ENCODE measurements at places on chromosomes 1 and 21. TPM values are rescaled to one million over a fixed set of nuclear protein-coding genes. Genes with fewer than 3 reads are reported as not detected.

The TMEM54 gene
- 69.9 TPM for total RNA-seq

The GSTM5 gene
- 16.4 TPM for total RNA-seq

The SPATA6 gene
- 7.4 TPM for total RNA-seq

The PLCH2 gene
- 0.17 TPM for total RNA-seq

The RGS8 gene
- total RNA-seq = not detected

The FAM72D gene
- 0.26 TPM for total RNA-seq

The HAPLN2 gene
- not detected for total RNA-seq

The MCOLN2 gene
- 6.2 TPM for total RNA-seq

The LRRC8B gene
- total RNA-seq = 0.83 TPM

The SLC45A3 gene
- 2.3 TPM for total RNA-seq

The OR2M4 gene
- total RNA-seq = not detected

The ANGPTL3 gene
- not detected for total RNA-seq

The ATG4C gene
- total RNA-seq = 10.3 TPM

The KRTAP10-3 gene
- total RNA-seq = not detected

The CLIC4 gene
- 309 TPM for total RNA-seq

The SPRR4 gene
- not detected for total RNA-seq

The TRIM58 gene
- 0.50 TPM for total RNA-seq

The HTR6 gene
- not detected for total RNA-seq

The CFAP107 gene
- total RNA-seq = under 0.01 TPM

The GJA8 gene
- total RNA-seq = not detected

The CDA gene
- not detected for total RNA-seq

The CCDC190 gene
- not detected for total RNA-seq

The EXO5 gene
- 7.7 TPM for total RNA-seq

The KCNE2 gene
- not detected for total RNA-seq

The SLC19A1 gene
- total RNA-seq = 2.1 TPM

The CD34 gene
- total RNA-seq = under 0.01 TPM

The GBP6 gene
- under 0.01 TPM for total RNA-seq

The NPPB gene
- total RNA-seq = not detected

The ASCL5 gene
- total RNA-seq = under 0.01 TPM

Data from fibroblast of lung (primary cell).